ENCODE measurements at places on chromosomes 3 and 15. TPM values are rescaled to one million over a fixed set of nuclear protein-coding genes. Genes with fewer than 3 reads are reported as not detected.

- DNase-seq = no peak
- H3K27me3 ChIP-seq = no peaks in the 10 kb centered on the region
Observed at GRCh38 chr3:73480187-73480672, 144.5 kb downstream of the PDZRN3 start.

SLC26A6 gene
- total RNA-seq = 11.7 TPM

SLC25A36 gene
- total RNA-seq = 97.1 TPM

IL16 gene
- 4.3 TPM for total RNA-seq

DNA sequence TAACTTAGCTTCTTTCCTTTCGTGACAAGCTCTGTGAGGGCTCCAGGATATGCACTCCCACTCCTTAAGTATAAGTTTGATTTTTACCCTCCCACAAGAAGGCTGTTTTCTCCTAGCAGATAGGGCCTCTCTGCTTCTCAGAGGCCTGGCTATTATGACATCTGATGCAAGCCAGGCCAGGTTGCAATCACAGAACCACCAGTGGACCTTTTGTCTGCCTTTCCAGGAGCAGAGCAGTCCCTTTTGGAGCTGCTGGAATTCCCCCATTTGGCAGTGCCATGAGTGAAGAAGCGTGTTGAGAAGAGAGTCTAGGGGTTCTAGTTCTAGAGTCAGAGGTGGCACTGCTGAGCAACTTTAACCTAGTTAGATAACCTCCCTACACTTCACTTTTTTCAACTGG is 1004.3 kb upstream of the SEMA6D start:
- H3K36me3 ChIP-seq = no peaks in the 10 kb centered on the region
- DNase-seq = no peak
- no peak overlapping the region for H3K27ac ChIP-seq
- no peaks in the 10 kb centered on the region for H3K27me3 ChIP-seq
- H3K4me3 ChIP-seq = no peak overlapping the region
- H3K4me1 ChIP-seq = no peaks in the 10 kb centered on the region

ECE2 gene
- 12.5 TPM for total RNA-seq

DNA sequence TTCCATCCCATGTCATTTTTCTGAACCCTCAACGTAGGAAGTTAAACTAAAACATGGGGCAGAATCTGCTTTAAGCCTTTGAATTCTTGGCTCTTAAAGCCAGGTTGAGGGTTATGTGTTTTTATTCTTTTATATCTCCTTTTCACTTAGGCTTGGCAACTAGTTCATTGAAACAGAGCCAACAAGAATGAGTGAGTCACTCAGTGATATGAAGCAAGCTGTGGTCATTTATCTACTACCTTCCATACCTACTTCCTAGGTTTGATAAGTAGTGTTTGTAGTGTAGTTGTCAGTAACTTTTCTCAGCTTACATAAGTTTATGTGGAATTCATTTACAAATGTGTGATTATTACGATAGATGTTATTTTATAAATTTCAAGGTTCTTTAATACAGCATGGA is 67.4 kb downstream of the SNRPN start:
- H3K27me3 ChIP-seq = no peaks in the 10 kb centered on the region
- H3K4me3 ChIP-seq = no peak overlapping the region
- no peak for DNase-seq
- H3K27ac ChIP-seq = no peak overlapping the region

DNA sequence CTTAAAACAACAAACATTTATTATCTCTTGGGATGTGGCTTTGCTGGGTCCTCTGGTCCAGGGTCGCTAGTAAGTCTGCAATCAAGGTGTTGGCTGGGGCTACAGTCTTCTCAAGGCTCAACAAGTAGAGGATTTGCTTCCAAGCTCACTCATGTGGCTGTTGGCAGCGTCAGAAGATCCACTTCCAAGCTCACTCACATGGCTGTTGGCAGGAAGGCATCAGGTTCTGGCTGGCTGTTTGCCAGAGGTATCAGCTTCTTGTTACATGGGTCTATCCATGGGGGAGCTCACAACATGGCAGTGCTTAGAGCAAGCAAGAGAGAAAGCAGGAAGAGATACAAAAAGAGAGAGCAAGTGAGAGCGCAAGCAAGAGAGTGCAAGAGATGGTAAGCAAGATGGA is 15.0 kb upstream of the BNC1 start:
- no peak overlapping the region for H3K4me3 ChIP-seq
- H3K4me1 ChIP-seq = no peaks in the 10 kb centered on the region

DNA sequence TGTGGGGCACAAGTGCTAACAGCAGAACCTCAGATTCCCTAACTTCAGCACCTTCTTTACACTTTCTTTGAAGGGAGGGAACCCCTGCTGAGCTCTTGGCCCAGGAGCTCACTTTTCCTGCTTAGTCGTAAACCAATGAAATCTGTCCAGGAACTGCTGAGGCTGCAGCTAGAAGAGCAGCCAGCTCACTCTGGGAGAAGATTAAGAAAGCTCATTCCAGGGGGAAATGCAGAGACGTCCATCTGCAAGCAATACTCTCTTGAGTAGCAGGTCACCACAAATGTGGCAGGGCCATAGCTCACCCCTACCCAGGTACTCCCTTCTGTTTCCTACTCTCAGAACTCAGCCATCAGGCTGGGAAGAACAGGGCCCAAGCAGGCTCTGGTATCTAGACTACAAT is 103.3 kb downstream of the WDR76 start:
- DNase-seq = no peak
- H3K27ac ChIP-seq = no peak overlapping the region

TBC1D2B gene
- 29.2 TPM for total RNA-seq

DNA sequence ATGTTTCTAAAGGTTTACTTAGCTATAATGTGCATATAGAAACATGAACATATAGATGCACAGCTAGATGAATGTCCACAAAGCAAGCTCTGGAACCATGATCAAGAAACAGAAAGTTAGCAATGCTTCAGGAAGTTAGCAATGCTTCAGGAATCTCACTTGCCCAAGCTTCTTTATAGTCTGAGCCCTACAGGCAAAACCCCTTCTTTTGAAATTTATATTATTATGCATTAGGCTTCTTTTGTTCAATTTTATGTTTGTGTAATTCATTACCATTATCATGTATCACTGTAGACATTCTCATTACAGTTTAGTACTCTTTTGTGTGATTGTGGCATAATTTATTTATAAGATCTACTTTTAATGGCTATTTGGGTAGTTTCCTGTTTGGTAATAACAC is 286.4 kb upstream of the BCHE start:
- H3K36me3 ChIP-seq = no peaks in the 10 kb centered on the region
- no peaks in the 10 kb centered on the region for H3K27me3 ChIP-seq
- DNase-seq = no peak
- H3K4me1 ChIP-seq = no peaks in the 10 kb centered on the region

LRTM1 gene
- total RNA-seq = 0.17 TPM

ADAMTSL3 gene
- total RNA-seq = 25.2 TPM

BFSP2 gene
- total RNA-seq = not detected

SPESP1 gene
- 7.6 TPM for total RNA-seq

- H3K36me3 ChIP-seq = no peaks in the 10 kb centered on the region
- H3K27ac ChIP-seq = no peak overlapping the region
- H3K4me1 ChIP-seq = no peaks in the 10 kb centered on the region
- no peaks in the 10 kb centered on the region for H3K27me3 ChIP-seq
- H3K4me3 ChIP-seq = no peak overlapping the region
Observed at GRCh38 chr3:135728007-135728721, 237.4 kb upstream of the PPP2R3A start.

DNA sequence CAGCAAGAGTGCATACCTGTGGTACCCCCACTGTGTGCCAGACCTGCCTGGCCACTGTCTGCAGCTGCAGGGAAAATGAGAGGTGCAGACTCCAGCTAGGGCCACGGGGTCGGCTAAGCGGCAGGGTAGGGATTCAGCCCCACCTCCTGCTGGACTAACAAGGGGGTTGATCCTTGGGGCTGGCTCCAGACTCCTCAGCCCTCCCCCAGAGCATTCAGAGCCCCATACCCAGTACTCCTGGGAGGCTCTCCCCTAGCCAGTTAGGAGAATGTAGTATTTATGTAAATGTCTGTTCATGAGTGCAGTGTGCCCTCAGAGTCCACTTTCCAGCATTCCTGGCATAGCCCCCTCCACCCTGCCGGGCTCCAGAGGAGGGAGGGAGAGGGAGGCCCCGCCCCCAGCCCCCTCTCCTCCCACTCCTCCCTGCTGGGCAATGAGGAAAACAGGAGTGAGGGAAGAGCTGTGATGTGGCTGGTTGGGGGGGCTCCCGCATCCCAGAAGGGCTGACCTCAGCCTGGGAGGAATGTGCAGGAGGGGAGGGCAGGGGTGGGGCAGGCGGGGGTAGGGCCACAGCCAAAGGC is 4.5 kb upstream of the SEMA3B start:
- H3K4me1 ChIP-seq = peaks cover 97% of the 10 kb centered on the region
- peaks cover 4% of the 10 kb centered on the region for H3K36me3 ChIP-seq
- H3K4me3 ChIP-seq = no peak overlapping the region

- peaks cover 5% of the 10 kb centered on the region for H3K36me3 ChIP-seq
- no peak overlapping the region for H3K27ac ChIP-seq
- no peak overlapping the region for H3K4me3 ChIP-seq
- H3K4me1 ChIP-seq = peaks cover 28% of the 10 kb centered on the region
- peaks cover 40% of the 10 kb centered on the region for H3K27me3 ChIP-seq
- DNase-seq = no peak
Observed at GRCh38 chr15:41490355-41490754, 3.3 kb upstream of the ITPKA start.

FETUB gene
- not detected for total RNA-seq

- no peak overlapping the region for H3K27ac ChIP-seq
- no peaks in the 10 kb centered on the region for H3K4me1 ChIP-seq
- H3K27me3 ChIP-seq = no peaks in the 10 kb centered on the region
- no peak for DNase-seq
- no peaks in the 10 kb centered on the region for H3K36me3 ChIP-seq
- H3K4me3 ChIP-seq = no peak overlapping the region
Observed at GRCh38 chr3:46354984-46355383, 1.1 kb downstream of the CCR2 start.

DNA sequence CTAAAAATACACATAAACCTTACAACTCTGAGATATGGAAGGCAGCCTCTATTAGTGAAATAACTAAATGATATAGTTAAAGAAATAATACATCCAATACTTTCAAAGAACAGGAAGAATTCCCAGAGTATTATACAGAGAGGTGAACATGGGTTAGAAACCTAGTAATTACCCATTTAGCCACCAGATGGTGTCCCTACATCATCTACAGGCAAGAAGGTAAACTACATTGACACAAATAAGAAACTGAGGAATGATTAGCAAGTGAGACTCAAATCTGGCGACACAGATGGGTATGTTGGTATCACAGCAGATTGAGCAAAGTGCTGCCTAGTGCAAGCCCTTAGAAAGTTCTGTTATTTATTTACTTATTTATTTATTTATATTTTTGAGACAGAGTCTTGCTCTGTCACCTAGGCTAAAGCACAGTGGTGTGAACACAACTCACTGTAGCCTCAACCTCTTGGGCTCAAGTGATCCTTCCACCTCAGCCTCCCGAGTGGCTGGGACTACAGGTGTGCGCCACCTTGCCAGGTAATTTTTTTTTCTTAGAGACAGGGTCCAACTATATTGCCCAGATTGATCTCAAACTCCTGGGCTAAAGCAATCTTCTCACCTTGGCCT is 28.2 kb downstream of the NEK4 start:
- no peak overlapping the region for H3K27ac ChIP-seq
- peaks cover 75% of the 10 kb centered on the region for H3K36me3 ChIP-seq
- DNase-seq = peak; percentile 23
- H3K4me1 ChIP-seq = no peaks in the 10 kb centered on the region

- no peak for DNase-seq
- no peaks in the 10 kb centered on the region for H3K4me1 ChIP-seq
- H3K36me3 ChIP-seq = peaks cover 2% of the 10 kb centered on the region
- H3K27me3 ChIP-seq = no peaks in the 10 kb centered on the region
- no peak overlapping the region for H3K4me3 ChIP-seq
Observed at GRCh38 chr3:58324391-58325390, 8.0 kb upstream of the PXK start.

CKMT1A gene
- 7.1 TPM for total RNA-seq

DNA sequence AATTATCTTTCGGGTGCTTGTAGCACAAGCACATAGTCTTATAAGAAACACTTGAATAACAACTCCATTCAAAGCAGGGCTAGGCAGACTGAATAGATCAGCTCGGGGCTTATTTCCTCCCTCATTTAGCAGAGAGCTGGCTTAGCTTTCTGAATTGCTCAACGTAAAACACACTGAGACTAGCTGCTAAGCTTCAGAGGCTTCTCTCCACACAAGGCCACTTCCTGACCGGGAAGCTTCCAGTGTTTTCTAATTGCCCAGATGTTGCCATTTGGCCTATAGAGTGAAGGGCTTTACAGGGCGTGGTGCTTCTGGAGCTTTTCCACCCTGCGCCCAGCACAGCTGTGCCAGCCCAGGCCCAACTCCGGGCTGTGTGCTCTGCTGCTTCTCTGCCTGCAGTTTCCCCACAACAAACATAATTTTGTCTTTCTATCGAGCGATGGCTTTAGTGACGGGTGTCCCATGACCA is 16.6 kb downstream of the FAM240A start:
- peaks cover 23% of the 10 kb centered on the region for H3K4me1 ChIP-seq
- H3K27me3 ChIP-seq = no peaks in the 10 kb centered on the region
- peak overlapping the region; percentile 68 for H3K27ac ChIP-seq
- DNase-seq = peak; percentile 65

GOLGA6D gene
- total RNA-seq = 0.10 TPM

- no peak for DNase-seq
- H3K27me3 ChIP-seq = no peaks in the 10 kb centered on the region
- peaks cover 7% of the 10 kb centered on the region for H3K4me1 ChIP-seq
- no peaks in the 10 kb centered on the region for H3K36me3 ChIP-seq
Observed at GRCh38 chr3:55000953-55001352, 73.1 kb upstream of the LRTM1 start.

- H3K4me1 ChIP-seq = no peaks in the 10 kb centered on the region
- H3K27me3 ChIP-seq = no peaks in the 10 kb centered on the region
- no peaks in the 10 kb centered on the region for H3K36me3 ChIP-seq
- DNase-seq = no peak
- H3K4me3 ChIP-seq = no peak overlapping the region
- H3K27ac ChIP-seq = no peak overlapping the region
Observed at GRCh38 chr3:174776123-174776522, 83.0 kb upstream of the NAALADL2 start.

ZNF35 gene
- total RNA-seq = 18.1 TPM

DNA sequence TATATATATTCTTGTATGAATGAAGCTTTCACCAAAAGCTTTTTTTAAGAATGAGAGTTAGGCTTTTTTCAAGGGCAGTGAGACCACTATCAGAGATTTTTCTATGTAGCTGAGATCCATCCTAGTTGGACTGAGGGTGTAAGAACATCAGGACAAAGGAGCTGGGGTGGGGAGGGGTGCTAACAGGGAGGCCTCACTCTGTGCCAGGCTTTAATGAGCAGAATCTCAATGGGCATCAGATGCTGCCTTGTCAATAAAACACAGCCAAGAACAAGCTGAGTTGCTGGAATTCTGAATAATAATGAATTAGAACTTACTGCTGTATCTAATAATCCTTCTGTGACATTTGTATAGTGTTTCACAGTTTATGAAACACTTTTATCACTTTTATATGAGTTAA is 41.4 kb upstream of the USP3 start:
- H3K4me1 ChIP-seq = peaks cover 45% of the 10 kb centered on the region
- no peaks in the 10 kb centered on the region for H3K36me3 ChIP-seq
- peak overlapping the region; percentile 67 for H3K27ac ChIP-seq
- no peaks in the 10 kb centered on the region for H3K27me3 ChIP-seq

All from spinal cord (tissue), 10 donors.